ENCODE measurements at places on chromosomes 2 and 18.

DNA sequence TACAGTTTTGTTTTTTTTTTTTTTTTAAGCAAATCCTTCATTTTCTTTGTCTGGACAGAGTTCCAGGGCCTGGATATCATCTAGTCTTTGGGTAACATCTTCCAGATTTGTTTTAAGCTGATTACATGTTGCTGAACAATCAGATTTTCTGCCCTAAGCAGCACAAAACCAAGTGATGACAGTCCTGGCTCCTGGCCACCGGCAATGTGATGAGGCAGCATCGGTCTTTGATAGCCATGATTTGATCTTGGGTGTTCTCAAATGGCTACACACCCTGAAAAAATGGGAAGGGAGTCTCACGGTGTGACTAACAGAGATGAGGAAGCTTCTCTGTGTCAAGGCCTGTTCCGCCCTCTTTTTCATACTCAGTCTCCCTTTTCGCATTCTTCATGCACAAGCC lies 708.6 kb upstream of the ZEB2 start:
- no peak for DNase-seq

DNA sequence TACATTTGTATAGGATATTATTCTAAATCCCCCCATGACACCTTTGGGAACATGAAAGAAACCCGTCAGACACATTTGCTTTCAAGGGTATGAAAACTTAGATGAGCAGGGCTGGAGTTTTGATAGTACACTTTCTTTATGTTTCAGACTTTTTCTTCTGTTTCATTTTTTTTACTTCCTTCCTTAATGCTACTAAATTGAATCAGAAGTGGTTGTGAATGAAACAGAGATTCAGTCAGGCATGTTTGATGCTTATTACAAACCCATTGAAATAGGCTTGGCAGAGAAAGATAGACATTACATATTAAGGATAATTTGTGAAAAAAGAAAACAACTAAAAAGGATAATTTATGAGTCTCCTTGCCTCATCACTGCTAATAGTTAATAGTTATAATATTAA lies 26.8 kb downstream of the SLC30A6 start:
- no peak for DNase-seq

GRCh38 chr2:222430071-222430470 lies 5.7 kb downstream of the SGPP2 start:
- DNase-seq, result no peak

GRCh38 chr2:55371376-55371775 lies 48.3 kb downstream of the CCDC88A start:
- no peak for DNase-seq

DNA sequence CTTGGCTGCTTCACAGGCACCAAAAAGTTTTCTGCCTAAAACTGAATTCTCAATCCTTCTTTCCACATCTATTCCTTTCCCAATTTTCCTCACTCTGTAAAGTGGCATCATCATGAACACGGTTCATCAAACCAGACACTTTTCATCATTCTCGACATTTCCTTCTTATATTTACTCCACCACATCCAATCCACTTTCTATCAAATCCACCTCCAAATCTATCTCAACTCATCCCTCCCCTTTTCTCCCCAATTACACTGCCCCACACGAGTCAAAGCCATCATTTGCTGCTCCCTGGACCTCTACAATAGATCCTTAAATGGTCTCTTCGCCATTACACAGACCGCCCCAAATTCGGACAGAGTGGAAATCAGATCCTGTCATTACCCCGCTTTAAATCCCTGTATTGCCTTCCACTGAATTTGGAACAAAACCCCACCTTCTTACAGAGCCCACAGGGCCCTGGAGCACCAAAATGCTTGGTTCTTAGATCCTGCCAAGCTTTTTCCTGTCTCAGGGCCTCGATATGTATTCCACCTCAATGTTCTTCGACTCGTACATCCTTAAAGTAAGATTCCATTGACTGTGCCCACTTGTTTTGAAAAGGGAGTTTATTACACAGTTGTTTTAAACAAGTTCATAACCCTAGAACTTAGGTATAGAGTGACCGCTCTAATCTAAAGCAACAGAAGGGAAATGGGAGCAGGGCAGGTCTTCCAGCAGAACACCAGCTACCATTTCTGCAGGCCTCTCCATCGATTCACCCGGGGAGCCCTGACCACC lies 856 bp downstream of the ACAA2 start:
- DNase-seq, result no peak

DNA sequence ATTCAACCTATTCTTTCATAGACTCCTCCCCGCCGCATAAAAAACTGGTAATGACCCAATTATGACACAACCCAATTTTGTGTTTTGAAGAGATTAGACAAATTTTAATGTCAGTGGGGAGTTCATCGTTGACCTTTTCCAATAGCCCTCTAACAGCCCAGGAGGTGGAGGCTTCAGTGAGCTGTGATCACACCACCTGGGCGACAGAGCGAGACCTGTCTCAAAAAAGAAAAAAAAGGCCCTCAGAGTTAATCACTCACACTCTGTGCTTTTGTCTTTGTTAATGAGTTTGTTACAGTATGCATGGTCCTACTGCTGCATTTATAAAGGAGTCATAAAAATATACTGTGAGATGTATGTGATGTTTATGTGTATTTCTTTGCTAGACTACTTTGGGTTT lies 510.6 kb downstream of the CPS1 start:
- no peak for DNase-seq

GRCh38 chr2:106839849-106840595 lies 45.9 kb downstream of the ST6GAL2 start:
- DNase-seq, result no peak

DNA sequence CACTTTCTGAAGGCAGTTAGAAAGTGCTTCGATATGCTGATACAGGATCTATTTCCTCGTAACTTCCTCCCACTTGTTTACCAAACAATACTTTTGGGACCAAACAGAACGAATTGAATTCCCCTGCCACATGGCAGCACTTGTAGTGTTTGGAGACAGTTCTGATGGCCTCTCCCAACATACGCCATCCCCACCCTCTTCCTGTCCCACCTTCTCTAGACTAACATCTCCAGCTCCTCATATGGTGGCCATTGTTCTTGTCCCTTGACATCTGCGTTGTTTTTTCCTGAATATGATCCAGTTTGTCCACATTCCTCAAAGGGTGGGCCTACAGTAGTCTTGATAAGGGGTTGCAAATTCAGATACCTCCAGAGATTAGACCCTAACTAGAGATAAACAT lies 53.4 kb upstream of the ANKRD44 start:
- no peak for DNase-seq

DNA sequence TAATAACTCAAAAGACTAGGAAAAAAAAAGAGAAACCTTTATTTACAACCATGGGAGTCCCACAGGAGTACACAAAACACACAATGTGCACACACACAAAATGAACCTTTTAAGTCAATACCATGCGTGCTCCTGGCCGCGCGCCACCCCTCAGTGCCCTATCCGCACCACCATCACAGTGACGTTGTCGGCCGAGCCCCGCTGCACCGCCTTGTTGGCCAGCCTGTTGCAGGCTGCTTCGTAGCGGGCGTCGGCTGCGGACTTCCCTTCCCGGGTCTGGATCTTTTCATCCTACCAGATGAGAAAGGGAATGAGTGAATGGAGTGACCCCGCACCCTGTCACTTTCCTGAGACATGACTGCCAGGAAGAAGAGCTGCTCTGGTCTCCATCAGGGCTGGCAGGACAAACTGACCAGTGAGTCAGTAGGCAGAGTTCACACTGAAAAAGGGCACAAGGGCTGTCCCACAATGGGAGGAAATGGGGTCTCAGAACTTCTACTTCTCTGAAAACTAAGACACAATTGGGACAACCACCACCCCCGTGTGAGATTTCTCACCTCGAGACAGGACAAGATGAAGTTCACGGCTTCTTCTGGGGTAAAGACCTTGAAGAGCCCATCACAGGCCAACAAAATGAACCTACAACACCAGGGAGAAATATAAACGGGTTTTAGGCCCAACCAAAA lies 11.8 kb downstream of the ERFE start:
- no peak for DNase-seq

GRCh38 chr2:76180676-76181075 lies 470.0 kb upstream of the GCFC2 start:
- no peak for DNase-seq

GRCh38 chr2:48272199-48272598 lies 257.8 kb upstream of the STON1 start:
- DNase-seq, result no peak

DNA sequence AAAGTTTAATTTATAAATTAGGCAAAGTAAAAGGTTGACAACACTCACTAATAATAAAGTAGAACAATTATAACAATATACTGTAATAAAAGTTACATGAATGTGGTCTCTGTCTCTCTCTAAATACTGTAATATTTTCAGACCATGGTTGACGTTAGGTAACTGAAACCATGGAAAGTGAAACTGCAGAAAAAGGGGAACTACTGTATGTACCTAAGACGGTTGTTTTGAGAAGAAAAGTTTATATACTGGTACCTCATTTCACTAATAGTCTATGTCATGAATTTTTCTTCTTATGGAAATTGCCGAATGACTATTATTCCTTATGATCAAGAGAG lies 166.7 kb upstream of the ZNF521 start:
- no peak for DNase-seq

DNA sequence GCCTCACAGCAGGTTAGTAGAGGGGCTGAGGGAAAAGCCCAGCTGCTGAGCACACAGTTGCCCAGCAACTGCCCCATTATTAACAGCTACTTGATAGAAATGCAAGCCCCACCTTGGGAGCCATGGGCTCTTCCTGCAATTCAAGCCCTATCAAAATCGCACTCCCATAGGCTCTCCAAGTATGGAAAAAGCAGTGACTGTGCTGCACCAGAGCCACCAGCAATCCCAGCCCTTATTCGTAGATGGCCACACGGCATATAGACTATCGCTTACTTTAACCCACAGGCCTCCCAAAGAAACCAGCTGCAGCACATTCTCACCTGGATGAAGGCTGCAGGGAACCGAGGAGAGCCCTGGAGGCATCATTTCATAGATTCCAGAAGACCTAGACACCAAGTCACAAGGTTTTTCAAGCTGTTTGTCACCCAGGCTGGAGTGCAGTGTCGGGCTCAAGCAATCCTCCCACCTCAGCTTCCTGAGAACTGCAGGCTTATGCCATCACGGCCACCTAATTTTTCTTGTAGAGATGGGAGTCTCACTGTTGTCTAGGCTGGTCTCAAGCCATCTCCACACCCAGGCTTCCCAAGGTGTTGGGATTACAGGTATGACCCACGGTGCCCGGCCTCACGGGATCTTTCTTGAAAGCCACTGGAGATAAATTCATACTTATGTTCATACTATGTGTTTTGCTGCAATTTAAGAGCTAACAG lies 11.3 kb downstream of the NCL start:
- DNase-seq, result no peak

- DNase-seq, result no peak
These were observed 36.2 kb downstream of the EFEMP1 start for GRCh38 chr2:55887351-55887750.

GRCh38 chr2:172558372-172558771 lies 2.5 kb downstream of the PDK1 start:
- DNase-seq, result no peak

DNA sequence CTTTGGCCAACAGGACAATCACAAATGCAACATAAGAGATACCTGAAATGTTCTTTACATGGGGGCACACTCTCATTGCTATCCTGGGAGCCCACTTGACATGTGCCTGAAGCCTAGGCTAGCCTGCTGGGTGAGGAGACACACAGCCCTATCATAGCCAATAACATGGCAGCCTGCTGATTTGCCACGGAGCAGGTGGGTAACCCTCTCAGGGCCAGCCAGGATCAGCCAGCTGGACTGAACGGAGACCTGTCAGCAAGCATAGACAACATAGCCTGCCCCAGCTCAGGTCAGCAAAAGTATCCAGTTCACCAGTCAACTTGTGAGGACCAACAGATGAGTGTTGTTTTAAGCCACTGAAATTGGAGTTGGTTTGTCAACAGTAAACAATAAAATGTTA lies 566.5 kb downstream of the DCDC2C start:
- DNase-seq, result no peak

- DNase-seq, result no peak
These were observed 127.4 kb downstream of the NOL4 start for GRCh38 chr18:34097312-34097711.

GRCh38 chr2:231514951-231515297 lies 15.3 kb downstream of the NMUR1 start:
- DNase-seq, result no peak

GRCh38 chr18:70672581-70672980 lies 383.7 kb downstream of the SOCS6 start:
- no peak for DNase-seq

DNA sequence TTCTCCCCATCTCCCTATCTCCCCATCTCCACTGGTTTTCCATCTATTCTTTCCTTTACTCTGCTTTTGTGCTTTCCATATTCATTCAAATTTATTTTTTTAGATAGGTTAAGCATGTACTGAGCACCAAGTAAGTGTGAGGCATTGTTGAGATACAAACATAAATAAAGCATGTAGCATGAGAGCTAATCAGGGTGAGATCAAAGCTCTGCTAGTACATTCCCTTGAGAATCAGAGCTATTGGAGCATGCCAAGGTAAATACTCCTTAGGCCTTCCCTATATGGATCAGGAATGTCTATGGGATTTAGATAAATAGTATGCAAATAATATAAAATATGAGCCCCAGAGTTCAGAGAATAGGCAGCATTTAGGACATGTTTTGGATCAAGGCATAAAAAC lies 25.3 kb downstream of the BABAM2 start:
- no peak for DNase-seq

DNA sequence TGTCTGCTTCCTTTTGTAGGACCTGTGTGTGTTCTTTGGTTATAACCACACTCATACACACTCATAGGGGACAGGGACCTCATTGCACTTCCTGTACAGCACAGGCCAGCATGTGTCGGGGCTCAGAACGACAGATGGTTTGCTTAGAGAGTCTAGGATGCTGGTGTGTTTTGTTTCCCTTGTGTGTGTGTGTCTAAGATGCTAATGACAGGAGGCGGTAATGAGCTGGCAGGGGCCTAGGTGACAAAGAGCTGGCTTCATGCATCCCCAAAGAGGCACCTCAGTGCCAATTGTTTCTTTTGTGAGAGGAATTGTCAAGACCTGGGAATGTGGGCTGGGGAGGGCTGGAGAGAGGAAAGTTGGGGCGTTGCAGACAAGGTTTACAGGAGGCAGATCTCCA lies 66.6 kb downstream of the CELF4 start:
- DNase-seq, result no peak

DNA sequence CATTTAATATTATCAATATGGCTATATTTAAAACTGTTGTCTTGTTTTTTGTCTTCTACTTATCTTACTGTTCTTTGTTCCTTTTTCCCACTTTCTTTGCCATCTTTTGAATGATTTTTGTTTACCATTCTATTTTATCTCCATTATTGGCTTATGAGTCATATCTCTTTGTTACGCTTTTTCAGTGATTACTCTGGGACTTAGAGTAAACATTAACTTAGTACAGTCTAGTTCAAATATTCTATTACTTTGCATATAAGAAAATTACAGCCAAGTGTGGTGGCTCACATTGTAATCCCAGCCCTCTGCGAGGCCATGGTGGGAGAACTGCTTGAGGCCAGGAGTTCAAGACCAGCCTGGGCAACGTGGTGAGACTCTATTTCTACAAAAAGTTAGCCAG lies 26.1 kb downstream of the ADCY3 start:
- DNase-seq, result no peak
